ENCODE measurements at places on chromosomes 13 and 19. TPM values are rescaled to one million over a fixed set of nuclear protein-coding genes. Genes with fewer than 3 reads are reported as not detected.

- no peak for DNase-seq
These were observed 810 bp upstream of the NFKBID start for GRCh38 chr19:35901055-35901644.

DNA sequence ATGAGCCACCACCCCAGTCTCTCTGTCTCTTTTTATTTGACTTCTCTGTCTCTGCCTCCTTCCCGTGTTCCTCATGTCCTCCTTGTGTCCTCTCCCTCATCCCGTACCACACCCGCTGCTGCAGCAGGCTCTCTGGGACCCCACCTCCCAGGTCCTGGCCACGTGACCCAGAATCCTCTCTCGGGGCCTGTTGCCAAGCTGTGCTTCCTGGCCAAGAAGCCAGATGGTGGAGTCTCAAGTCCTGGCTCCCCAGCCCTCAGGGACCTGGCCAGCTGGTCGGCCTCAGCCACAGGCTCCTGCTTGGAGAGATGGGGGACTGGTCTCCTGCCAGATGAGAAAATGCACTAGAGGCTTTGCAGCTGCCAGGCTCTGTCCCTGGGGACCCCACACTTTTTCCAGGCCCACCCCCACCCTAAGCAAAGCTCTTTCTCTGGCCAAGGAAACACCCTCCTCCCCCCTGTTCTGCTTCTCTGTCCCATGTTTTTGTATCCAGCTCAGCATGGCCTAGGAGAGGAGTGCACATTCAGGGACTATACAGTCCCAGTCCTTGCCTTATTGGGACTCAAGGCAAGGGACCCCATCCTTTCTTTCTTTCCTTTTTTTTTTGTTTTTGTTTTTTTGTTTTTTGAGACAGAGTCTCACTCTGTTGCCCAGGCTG, 34.3 kb upstream of the SHKBP1 start:
- DNase-seq = no peak

- no peak for DNase-seq
These were observed 417.3 kb downstream of the DIAPH3 start for GRCh38 chr13:59746291-59746962.

MCEMP1 gene
- 0.78 TPM for total RNA-seq

GRCh38 chr13:43132257-43132656, 108.9 kb downstream of the DNAJC15 start:
- DNase-seq = no peak

DNA sequence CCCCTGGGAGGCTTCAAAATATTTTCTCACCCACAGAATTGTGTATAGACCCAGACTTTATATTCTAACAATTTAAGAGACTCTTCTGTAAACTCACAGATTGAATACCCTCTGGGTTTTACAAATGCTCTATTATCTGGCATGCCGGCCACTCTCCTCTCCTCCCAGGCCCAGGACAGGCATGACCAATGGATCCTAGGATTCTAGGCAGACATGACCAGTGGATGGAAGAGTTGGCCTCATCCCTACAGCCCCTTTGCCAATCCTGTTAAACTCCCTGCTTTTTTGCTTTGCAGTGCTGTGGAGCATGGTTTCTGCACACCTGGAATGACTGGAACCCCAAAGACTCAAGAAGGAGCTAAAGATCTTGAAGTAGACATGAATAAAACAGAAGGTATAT, 5.8 kb downstream of the ACSBG2 start:
- no peak for DNase-seq

- DNase-seq = peak; percentile 60
These were observed at the start of gene TRPM4 for GRCh38 chr19:49157445-49158224. TRPM4 (plus strand) TSS chr19:49157792; CDS start chr19:49157867, 75 bp downstream.

CLEC4M gene
- total RNA-seq = not detected

DNA sequence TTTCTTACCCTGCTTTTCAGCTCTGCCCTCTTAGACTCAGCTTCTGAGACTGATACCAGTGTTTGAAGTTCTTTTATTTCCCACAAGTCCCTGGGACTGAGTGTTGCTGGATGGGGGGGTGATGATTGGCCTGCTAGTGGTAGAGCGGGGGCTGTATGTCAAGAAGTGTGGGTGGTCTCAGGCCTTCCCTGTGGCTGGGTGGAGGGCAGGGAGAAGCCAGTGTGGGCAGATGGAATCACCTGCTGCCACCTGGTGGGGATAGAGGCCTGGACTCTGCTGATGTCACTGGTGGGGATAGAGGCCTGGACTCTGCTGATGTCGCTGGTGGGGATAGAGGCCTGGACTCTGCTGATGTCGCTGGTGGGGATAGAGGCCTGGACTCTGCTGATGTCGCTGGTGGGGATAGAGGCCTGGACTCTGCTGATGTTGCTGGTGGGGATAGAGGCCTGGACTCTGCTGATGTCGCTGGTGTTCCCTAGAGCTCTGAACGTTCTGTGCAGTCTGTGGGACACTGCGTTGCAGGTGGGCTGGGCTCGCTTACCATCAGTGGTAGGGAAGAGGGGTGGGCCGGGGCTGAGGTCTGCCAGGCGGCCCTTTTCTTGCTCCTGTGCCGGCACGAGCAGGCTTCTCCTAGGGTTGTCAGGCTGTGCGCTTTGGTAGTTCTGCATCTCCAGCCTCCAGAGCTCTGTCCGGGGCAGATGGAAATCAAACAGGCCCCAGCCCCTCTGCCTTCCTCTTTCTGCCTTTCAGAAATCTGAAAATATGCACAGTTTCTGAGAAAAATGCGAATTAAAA, 101.3 kb downstream of the ARHGEF7 start:
- DNase-seq = no peak

GRCh38 chr19:18137657-18138339, 15.2 kb upstream of the PIK3R2 start:
- DNase-seq = no peak

DNA sequence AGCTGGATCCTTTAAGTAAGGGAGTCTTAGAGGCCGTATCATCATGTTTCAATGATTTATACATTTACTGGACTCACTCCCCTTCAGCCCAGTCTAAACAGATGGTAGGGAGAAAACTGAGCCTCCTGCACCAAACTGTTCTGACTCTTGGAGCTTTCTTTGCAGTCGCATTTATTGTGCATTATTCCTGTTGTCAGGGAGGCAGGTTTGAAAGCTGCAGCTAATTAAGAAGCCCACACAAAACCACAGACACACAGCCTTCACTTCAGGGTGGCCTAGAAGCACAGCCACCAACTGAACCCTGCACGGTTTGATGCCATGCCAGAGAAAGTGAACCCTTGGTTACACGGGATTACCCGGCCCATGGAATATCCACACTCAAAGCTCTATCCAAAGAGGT, 911.0 kb downstream of the UQCRFS1 start:
- no peak for DNase-seq
